ENCODE measurements at places on chromosomes 1 and 21. TPM values are rescaled to one million over a fixed set of nuclear protein-coding genes. Genes with fewer than 3 reads are reported as not detected.
A peak's percentile ranks its signal among the peaks of the same experiment; 100 is the strongest.

DNA sequence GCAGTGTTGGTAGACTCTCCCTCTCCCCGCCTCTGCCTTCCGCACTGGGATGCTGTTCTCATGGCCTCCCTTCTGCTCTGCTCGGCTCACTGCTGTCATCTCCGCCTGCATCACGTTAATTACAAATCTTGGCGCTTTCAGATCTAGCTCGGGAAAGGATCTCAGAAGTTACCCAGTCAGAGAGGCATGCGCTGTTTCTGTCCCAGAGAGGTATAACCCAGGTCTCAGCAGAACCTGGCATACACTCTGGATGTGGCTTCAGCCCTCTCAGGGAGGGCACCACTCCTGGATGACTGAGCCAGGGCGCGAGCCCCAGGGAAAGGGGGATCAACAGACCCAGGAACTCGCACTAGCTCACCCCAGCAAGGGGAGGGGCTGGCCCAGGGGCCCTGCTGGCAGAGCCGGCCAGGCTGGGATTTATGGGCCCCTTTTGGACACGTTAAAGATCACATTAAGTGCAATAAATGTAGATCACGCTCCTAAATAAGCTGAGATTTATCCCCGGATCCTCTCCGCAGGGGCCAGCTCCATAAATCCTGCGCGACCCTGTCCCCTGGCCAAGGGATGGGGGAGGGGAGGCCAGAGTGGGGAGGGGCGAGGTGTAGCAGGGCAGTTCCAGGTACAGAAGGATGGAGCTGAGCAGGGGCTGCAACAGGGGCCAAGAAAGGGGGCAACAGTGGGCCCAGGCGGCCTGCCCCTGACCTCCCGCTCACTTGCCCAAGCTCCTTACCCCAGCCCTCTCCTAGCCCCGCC is 101.3 kb upstream of the ZBTB40 start:
- no peak for DNase-seq

DNA sequence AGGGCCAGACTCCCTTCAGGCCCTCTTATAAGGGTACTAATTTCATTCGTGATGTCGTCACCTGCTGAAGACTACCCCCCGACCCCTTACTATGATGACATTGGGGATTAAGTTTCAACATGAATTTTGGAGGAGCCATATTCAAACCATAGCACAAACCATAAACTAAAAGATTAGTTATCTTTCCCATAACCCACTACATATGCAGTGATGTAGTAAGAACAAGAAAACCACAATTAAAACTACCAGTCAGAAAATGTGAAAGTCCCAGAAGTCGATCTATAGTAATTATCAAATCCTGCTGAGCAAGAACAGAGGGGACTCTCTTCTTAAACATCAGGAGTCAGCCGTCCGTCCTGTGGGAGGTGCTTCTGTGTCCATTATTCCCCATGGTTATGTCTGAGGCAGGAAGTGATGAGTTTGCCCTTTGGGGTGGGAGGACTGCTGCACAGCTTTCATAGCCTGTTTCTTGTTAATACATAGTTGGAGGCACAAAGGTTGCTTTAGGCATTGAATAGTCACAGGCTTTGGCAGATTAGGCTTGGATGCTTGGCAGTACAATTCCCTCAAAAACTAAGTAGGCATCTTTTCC is 35.9 kb upstream of the PTGFRN start:
- no peak for DNase-seq

Gene FNDC5
- polyA plus RNA-seq = 10.2 TPM

Gene USH2A
- 0.06 TPM for polyA plus RNA-seq

Gene SPATA46
- 0.74 TPM for polyA plus RNA-seq

Gene TP73
- 1.8 TPM for polyA plus RNA-seq

DNA sequence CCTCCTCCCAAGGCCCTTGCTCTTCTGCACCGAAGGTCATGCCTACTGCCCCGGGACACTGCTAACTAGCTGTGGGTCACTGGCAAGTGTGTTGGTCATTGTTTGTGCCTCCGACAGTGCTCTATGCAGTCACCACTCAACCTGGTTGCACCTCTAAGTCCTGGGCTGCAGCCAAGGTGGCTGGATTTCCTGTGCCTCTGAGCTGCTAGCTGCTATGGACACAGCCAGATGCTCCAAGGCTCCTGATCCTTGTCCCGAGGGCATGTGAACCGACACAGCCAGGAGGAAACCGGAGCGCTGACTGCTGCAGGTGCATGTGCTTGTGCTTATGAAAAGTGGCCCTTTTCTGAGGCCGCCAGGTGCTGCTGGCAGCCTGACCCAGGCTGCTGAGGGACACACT is 14.7 kb upstream of the SPOCD1 start:
- DNase-seq = no peak

GRCh38 chr1:206757524-206758266 is 12.9 kb upstream of the IL19 start:
- no peak for DNase-seq

DNA sequence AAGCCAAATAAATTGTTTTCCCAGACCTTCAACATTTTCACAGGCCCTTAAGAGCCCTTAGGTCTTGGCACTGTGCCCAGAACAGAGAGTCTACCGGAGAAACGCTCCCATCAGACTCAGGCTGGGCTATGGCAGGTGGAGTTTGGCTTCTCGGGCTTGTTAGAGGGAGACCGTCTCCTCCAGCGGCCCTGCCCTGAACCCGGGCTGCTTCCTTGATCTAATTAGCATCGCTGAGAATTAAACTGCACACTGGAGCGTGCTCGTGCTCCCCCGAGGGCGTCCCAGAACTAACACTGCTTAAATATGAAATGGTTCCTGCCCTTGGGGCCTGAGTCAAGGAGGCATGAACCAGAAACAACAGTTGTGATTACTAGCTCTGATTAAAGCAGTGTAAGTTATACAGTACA is 634.4 kb downstream of the MATN1 start:
- peak; percentile 62 for DNase-seq
